CD4-positive, alpha-beta T cell treated with Interleukin-6 at 100 ng/mL for 8 hours (primary cell): ENCODE measurements at places on chromosomes 12 and 14.
A peak's percentile ranks its signal among the peaks of the same experiment; 100 is the strongest.

- no peak for DNase-seq
Observed at GRCh38 chr12:15688202-15688736, 100.9 kb downstream of the EPS8 start.

DNA sequence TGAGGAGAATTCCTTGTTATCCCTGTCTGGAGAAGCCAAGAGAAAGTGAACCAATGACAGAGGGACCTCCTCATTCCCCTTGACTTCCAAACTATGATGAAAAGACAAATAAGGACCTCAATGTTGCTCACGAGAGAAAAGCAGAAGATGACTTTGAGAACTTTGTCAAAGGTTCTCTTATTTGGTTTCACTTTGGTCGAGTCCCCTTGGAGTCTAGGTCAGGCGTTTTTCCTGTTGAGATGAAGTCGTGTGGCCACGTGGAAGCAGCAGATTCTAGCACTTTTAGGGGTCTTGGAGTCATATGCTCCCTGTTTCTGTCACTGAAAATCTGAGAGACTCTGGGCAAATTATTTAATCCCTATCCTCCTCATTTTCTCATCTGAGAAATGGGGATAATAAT is 33.8 kb upstream of the COL2A1 start:
- no peak for DNase-seq

- no peak for DNase-seq
Observed at GRCh38 chr12:89732522-89732921, 23.9 kb upstream of the ATP2B1 start.

GRCh38 chr12:74849801-74850200 is 312.2 kb downstream of the ATXN7L3B start:
- DNase-seq, result no peak

DNA sequence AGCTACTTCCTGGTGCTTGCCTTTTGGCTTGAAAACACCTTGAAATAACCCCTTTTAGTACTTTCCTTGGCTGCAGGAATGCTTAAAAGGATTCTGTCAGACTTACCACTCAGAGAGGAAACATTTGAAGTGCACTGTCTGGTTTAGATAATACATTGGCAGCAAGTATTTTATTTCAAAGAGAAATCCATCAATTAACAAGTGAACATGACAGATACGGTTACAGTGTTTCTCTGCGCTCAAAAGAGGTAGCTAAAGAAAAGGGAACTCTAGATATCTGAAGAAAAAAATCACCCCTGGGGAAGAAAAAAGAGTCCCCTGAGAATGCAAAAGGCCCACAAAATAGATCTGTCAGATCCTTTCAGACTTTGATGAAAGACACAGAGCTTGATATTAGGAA is 421.9 kb downstream of the LRFN5 start:
- no peak for DNase-seq

GRCh38 chr14:43161477-43161876 is 1345.6 kb downstream of the FSCB start:
- DNase-seq, result no peak

GRCh38 chr12:122871851-122872780 is 23.8 kb downstream of the VPS37B start:
- peak; percentile 40 for DNase-seq

GRCh38 chr12:2332947-2333346 is 280.2 kb downstream of the CACNA1C start:
- no peak for DNase-seq

GRCh38 chr12:105640761-105641160 is 310.3 kb downstream of the C12orf75 start:
- DNase-seq, result no peak

- peak; percentile 60 for DNase-seq
Observed at GRCh38 chr12:96501133-96501761, 11.9 kb downstream of the CFAP54 start.

- no peak for DNase-seq
Observed at GRCh38 chr12:87274594-87275245, 754.5 kb downstream of the C12orf50 start.

- DNase-seq, result no peak
Observed at GRCh38 chr12:101567918-101568317, 26.9 kb upstream of the MYBPC1 start.

DNA sequence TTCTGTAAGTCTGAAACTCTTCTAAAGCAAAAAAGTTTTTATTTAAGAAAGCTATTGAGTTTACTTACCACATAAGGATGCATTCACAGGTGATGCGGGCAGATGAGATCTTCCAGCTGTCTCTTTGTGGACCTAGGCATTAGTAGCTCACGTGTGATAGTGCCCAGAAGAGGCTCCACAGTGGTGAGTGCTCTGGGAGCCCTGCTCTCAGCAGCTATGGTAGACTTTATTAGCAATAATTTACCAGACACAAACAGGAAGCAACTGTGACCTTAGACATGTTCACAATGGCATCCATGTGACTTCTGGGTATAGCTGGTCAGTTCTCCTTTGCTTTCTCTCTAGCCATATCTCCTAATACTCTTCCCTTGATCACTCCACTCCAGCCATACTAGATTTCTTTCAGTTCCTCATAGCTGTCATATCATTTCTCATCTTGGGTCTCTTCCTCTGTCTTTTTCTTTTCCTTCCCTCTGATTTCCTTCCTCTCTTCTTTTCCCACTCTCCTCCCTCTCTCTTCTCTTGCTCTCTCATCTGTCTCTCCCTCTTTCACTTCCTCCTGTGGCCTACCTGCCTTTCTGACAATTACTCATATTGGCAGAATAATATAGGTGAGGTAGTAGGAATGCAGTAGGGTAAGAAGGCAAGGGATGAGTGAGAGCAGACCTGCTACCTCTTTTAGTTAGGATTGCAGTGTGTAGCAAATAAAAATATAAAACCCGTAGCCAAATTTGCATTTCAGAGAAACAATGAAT is 75.2 kb upstream of the SCAF11 start:
- no peak for DNase-seq
